ELR (cell line): ENCODE measurements at places on chromosomes 7 and 10.

DNA sequence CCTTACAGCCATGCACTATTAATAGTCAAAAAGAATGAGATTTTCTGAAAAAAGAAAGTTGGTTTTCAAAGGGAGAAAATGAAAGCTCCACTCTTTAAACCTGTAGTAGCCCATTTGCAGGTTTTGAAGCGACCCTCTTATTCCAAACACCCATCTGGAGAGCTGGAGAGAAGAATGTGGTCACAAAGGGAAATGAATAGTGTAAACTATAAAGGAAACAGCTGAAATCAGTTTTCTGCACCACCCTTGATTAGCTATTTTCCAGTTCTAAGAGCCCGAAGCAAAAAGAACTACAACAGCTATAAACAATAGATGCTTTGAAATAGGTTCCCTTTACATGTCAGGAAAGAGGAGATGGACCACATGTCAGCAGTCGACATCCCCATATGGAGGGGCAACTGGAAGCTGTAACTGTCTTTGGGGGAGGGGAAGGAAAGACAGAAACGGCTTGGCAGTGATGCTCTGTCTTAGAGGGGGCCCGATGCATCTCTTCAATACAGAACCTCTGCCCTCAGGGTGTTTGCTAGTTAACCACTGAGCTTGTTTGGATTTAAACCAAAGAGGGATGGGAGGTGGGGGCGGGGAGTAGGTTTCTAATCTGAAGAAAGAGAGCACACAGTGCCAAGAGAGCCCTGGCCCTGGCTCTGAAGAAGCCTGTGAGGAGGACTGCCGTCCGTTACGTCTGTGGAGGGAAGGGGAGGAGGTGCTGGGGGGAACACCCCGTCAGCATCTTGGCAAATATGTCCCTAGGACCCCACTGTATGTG lies 55.3 kb downstream of the CPVL start:
- peak; percentile 9 for DNase-seq

DNA sequence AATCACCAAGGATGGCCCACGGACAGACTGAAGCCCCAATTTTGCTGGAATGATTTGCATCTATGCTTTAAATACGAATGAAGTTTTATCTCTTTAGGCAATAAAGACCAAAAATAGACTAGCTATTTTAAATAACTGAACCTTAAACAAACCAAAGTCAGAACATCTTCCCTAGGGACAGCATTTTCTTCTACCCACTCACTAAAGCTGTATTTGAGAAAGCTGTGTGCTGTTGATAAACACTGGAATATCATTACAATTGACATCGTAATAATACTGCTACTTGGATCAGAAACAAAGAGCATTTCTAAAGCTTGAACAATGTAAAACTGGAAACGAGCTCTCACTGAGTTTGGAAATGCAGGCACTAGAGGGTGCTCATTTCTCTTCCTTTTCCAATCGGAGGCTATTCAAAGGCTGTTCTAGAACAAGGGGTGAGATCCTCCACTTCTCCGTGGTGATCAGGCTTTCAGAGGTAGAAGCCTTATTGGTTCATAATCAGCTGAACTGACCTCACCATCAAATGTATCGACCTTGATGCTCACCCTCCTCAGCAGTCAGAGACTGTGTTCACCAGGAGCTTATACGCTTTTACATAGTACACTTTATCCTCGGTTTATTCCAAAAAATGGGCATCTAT lies 225.3 kb upstream of the PRSS1 start:
- no peak for DNase-seq

GRCh38 chr10:102815790-102816549 lies 21.2 kb downstream of the CYP17A1 start:
- DNase-seq, result peak; percentile 80

- no peak for DNase-seq
Measured at GRCh38 chr7:139647085-139647484, 123.6 kb downstream of the CLEC2L start.

GRCh38 chr10:19892270-19892669 lies 76.0 kb downstream of the PLXDC2 start:
- DNase-seq, result no peak

- DNase-seq, result peak; percentile 81
Measured at GRCh38 chr7:23246555-23246954, at the start of gene GPNMB. Gene GPNMB (plus strand): TSS chr7:23246775. CDS start chr7:23246858, 83 bp downstream.

- DNase-seq, result no peak
Measured at GRCh38 chr7:15749631-15750030, 63.1 kb upstream of the MEOX2 start.

DNA sequence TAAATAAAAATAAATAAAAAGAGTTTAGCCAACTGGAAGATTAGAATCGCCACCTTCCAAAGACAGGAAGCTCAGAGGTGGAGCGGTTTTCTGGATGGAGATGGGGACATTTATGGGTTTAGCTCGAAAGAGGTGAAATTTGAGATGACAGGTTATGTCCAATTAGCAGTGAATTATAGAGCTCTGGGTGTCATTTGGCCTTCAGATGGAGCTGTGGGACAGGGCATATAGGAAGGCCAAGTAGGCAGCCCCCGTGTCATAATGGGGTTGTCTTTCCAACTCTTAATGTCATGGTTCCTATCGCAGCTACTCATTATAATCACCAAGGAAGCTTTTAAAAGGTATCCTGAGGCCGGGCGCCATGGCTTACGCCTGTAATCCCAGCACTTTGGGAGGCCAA lies 21.0 kb upstream of the EEPD1 start:
- no peak for DNase-seq
